ENCODE measurements at places on chromosomes 16 and 17.

- no peak for DNase-seq
Measured at GRCh38 chr17:48690655-48691054, 31.7 kb downstream of the PRAC1 start.

DNA sequence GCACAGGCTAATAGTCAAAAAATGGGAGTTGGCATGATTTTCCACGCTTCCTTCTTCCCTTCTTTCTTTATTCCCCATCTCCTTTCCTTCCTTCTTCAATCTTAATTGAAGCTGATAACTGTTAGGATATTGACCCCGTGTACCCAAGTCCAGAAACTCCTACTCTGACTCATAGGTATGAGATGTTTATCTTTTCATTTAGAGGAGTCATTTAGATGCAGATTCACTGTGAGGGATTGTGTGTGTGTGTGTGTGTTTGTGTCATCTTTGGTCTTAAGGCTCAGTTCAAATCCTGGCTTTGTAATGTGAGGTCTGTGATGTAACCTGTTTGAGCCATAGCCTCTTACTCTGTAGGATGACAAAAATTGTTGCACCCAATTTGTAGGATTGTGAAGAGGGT is 332.0 kb upstream of the MAF start:
- no peak for DNase-seq

GRCh38 chr16:53121043-53121620 is 66.3 kb downstream of the CHD9 start:
- DNase-seq: no peak

- no peak for DNase-seq
Measured at GRCh38 chr17:42578282-42578869, 847 bp upstream of the PSMC3IP start.

DNA sequence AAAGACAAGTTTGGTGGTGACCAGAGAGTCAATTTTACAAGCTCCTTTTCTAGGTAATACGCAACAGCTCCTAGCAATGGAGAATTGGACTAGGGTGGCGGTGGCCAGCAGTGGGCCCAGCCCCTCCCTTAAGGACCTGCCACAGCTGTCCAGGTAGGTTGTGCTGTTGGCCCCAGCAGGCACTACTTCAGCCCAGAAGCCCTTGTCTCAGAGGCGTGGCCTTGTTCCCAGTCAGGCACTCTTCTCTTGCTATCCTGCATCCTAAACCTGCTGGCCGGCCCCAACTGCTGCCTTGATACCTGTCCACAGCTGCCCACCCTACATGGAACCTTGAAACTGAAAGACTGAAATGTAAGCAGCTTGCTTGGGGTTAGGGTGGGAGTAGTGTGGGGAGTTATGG is 989 bp upstream of the GALK1 start:
- no peak for DNase-seq
